ENCODE measurements at places on chromosomes 6 and 20. TPM values are rescaled to one million over a fixed set of nuclear protein-coding genes. Genes with fewer than 3 reads are reported as not detected.

GRCh38 chr20:41110930-41111577 lies 26.3 kb upstream of the PLCG1 start:
- DNase-seq, result no peak

DNA sequence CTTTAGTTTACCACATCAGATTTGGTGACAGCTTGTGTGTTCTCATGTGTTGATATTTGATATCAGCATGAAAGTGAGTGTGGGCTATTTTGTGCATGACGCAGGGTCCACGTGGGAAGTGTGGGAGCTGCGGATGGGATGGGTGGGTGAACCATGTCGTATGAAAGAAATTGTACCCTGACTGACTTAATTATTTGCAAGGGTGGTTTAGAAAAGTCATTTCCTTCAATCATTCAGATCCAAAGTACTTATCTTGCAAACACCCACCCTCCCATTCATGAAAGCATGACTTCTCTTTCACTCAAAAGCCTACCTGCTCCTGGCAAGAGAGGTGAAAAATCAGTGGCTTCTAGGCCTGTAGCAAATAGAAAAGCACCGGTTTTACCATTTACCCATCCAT lies 91.8 kb upstream of the BACH2 start:
- DNase-seq, result no peak

Gene HLA-DOA
- 7.3 TPM for total RNA-seq

Gene B3GALT4
- total RNA-seq, result 3.8 TPM

Gene SAPCD1
- total RNA-seq, result 2.4 TPM

Gene EGFL8
- total RNA-seq, result 37.4 TPM

Gene FAM209B
- 0.56 TPM for total RNA-seq

Gene PTPRK
- total RNA-seq, result 47.3 TPM

Gene SYNDIG1
- total RNA-seq, result 8.1 TPM

Gene NMBR
- not detected for total RNA-seq

Gene SLC13A3
- 0.90 TPM for total RNA-seq

Gene TUBB2B
- total RNA-seq, result 93.2 TPM

All from endothelial cell (in vitro differentiated cells).